ENCODE measurements at places on chromosomes 4 and X.
A peak's percentile ranks its signal among the peaks of the same experiment; 100 is the strongest.

DNA sequence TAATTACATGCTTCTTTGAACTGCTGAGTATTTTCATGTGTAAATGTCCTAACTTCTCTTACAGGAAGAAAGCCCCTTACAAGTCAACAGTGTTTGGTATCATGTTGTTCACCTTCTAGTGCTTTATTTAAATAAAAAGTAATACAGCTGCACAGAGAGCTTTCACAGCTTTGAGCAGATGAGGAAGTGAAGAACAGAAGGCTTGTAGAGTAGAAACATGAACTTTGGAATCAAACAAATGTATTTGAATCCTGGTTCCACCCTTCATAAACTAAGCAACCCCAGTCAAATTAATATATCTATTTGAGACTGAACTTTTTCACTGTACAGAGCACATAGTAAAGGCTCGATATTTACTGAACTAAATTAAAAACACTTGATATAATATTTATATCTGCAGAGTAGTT, 120.5 kb downstream of the CAMK2D start:
- no peak for DNase-seq

GRCh38 chr4:86508436-86508835, 85.7 kb upstream of the PTPN13 start:
- DNase-seq = peak; percentile 48

DNA sequence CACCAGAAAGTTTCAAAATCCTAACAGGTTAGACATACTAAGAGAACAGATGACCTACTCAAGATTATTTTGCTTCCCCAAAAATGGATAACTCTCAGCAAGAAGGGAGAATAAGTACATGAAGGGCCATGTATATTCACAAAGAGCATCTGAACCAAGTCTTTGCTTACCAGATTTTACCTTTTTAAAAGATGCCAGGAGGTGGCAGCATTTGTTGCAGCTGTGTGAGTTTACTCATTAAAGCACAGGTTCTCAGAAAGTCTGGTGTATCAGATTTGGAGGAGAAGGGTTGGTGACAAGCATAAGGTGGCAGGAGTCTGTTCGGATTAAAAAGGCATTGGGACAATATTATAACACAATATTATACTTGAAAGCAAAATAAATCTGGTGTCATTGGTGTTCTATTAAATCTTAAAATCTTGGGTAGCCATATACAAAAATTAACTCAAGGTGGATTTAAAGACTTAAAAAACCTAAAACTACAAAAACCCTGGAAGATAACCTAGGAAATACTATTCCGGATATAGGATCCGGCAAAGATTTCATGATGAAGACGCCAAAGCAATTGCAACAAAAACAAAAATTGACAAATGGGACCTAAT, 51.3 kb upstream of the NFKB1 start:
- DNase-seq = peak; percentile 55

GRCh38 chr4:56981795-56982201, 3.1 kb downstream of the POLR2B start:
- DNase-seq = no peak

DNA sequence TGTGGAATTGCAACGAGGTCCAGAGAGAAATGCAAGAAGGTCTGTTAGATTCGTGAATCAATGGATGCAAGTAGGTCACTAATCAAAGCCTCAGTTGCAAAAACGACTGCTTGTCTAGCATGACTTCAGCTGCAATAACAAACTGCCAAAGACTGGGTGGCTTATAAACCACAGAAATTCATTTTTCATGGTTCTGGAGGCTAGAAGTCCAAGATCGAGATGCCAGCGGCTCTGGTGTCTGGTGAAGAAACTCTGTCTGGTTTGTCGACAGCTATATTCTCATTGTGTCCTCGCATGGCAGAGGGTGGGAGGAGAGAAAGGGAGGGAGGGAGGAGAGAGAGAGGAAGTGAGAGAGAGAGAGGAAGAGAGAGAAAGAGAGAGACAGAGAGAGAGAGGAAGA, 114.7 kb downstream of the MXRA5 start:
- no peak for DNase-seq

- peak; percentile 52 for DNase-seq
These were observed 95.8 kb downstream of the SH3KBP1 start for GRCh38 chrX:19791562-19791961.

- DNase-seq = no peak
These were observed 12.8 kb upstream of the TMSB4X start for GRCh38 chrX:12962041-12962504.

DNA sequence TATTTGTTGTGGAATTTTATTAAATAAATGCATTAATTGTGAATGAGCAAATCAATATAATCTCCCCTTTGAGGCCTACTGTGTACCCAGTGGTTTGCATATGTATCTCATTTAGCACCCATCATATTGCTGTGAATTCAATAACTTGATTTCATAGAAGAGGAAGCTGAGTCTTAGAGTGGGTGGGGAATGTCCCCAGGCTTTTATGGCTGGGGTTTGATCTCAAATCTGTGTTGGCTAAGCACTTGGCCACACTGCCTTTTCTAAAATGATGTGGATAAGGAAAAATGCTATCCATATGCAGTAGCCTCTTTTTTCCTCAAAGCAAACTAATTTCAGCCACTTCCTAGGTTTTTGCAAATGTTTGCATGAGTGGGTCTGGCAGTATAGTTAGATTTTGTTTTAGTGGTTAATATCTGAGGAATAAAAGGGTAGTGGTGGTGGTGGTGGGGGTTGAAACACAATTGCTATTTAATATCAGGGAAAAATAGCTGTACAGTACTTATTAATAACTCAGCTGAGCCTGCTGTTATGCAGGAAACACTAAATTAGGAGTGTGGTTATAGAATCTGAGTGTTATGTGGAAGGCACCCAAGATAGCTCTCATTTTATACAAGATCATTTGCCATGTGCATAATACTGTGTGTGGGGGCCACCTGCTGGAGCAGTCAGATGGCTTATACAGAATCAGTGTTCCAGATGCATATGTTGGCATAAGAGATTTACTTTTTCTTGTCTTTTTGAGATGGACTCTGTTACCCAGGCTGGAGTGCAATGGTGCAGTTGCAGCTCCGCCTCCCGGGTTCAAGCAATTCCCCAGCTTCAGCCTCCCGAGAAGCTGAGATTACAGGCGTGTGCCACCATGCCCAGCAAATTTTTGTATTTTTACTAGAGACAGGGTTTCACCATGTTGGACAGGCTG, 108.0 kb downstream of the TMEM131L start:
- DNase-seq = peak; percentile 75

DNA sequence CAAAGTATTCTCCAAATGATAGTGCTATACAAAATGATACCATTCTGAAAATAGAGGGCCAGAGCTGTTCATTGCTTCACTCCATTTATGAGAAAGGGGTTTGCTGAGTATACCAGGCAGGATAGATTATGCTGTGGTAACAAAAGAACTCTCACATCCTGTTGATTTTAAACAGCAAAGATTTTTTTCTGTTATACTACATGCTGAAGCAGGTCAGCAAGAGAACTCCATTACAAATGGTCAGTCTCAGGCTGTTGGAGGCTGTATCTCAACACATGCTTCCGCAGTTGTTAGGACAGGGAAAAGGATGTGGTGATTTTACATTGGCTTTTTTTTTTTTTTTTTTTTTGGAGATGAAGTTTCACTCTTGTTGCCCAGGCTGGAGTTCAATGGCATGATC, 13.7 kb upstream of the KLHL5 start:
- no peak for DNase-seq

- no peak for DNase-seq
These were observed 206.1 kb downstream of the PPP3CA start for GRCh38 chr4:101141230-101141629.

DNA sequence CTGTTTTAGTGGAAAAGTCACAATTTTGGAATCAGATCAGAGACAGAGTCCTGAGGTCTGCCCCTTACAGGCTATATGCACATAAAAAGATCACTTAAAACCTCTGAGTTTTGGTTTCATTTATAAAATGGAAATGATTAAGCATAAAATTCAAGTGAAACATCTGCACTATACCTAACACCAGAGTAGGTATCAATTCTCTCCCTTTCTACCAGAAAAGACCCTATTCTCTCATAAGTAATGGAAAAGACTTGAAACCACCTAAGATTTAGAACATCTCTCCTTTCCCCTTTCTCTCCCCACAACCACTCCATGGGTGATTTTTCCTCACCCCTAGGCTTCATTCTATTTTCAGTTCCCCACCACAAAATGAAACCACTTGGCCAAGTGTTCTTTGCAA, 907 bp downstream of the LHFPL1 start:
- DNase-seq = no peak

DNA sequence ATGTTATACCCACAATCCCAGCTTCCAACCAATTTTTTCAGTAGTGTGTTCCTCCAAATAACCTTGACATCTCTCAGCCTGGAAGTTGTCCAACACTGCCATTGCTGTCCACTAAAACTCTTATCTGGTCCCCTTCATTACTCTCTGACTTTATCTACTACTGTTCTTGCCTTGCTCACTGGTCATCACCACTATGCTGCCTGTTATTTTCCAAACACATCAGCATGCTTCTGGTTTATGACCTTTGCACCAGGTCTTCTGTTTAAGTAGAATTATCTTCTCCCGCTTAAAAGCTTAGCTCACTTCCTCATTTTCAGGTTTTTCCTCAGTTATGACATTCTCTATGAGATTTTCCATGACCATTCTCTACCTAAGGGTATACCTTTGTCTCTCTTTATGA, 5.5 kb downstream of the ELMOD2 start:
- DNase-seq = no peak

DNA sequence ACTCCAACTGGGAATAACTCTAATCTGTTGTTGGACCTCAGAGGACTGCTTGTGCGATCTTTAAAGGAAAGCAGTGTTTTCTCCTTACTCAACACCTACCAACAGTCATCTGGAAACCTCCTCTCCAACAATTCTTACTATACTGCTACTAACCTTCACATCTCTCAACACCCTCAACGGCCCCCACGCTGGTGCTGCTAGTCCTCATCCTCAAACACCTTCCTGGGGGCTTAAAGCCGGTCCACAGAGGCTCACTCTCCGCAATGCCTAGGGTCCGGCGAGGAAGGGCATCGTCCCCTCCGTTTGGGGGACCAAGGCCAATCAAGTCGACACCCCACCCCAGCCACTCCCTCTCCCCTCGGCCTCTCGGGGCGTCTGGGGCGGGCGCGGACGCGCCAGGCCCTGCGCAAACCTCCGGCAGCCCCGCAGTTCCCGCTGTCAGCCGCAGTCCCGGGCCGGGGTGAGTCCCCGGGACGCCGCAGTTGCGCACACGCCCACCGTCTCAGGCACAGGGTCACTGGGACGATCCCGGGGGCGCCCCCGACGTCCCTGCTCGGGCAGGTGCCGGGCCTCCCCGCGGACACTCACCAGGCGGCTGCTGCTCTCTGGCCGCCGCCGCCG, 418 bp downstream of the TAB3 start:
- peak; percentile 2 for DNase-seq

GRCh38 chr4:77711469-77711868, 105.8 kb downstream of the CXCL13 start:
- DNase-seq = no peak

DNA sequence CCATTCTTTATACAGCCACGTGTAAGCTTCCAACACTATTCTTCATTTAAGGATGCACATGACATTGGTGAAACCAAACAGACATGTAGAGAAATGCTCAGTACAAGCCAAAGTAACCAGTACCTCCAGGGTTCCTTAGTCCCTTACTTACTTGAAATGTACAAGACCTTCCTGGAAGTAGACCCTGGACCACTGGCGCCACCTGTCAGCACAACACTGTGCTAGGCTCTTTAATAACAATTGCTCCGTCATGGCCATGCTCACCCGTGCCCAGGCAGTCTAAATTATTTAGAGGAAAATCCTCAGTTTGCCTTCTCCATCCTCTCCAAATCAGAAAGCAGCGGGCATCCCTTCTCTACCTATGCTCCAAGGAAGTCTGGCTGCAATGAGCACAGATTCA, 52.7 kb downstream of the ADGRA3 start:
- DNase-seq = no peak

- DNase-seq = no peak
These were observed 89.4 kb downstream of the ABLIM2 start for GRCh38 chr4:8069102-8069752.

GRCh38 chrX:15973299-15973698, 118.7 kb upstream of the AP1S2 start:
- peak; percentile 51 for DNase-seq

DNA sequence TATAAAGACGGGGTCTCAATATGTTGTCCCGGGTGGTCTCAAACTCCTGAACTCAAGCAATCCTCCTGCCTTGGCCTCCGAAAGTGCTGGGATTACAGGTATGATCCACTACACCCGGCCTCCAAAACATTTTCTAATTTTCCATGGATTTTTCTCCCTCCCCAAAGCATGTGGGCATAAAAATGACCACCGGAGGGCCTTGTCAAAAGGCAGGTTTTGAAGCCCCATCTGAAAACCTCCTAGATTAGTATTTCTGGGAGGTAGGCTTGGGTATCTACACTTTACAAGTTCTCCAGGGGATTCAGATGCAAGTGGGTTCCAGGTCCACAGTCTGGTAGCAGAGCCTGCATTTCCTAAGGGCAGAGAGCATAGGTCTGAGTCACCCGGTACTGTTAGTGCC, 1.4 kb upstream of the GPR173 start:
- no peak for DNase-seq

- no peak for DNase-seq
These were observed 391.8 kb upstream of the MAGEB16 start for GRCh38 chrX:35406386-35406785.

- no peak for DNase-seq
These were observed 107.1 kb downstream of the GPAT3 start for GRCh38 chr4:83643036-83643435.

DNA sequence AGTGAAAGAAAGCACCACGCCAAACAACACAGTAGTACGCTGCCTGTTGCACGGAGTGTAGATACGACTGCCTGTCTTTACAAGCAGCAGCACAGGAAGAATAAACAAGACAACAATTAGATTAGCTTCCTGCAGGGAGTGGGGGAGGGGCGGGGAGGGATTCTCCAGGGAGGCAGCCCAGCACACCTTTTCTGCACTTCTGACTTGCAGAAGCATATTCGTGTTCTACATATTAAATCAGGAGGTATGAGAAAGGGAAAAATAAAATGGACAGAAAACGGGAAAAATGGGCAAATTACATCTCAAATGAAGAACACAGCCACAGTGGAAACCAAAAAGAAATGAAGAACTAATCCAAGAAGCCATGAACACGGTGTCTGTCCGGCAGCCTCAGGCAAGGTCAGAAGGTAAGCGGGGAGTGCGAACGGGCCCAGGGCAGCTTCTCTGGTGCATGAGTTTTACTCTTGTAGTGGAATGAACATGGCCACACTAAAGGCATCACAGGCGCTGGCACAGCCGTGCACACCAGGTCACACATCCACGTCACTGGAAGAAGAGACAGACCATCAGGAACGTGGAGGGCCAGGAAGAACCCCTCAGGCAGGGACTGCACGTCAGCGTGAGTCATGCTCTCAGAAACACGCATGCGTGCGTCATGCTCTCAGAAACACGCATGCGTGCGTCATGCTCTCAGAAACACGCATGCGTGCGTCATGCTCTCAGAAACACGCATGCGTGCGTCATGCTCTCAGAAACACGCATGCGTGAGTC, 20.1 kb upstream of the ADRA2C start:
- no peak for DNase-seq

DNA sequence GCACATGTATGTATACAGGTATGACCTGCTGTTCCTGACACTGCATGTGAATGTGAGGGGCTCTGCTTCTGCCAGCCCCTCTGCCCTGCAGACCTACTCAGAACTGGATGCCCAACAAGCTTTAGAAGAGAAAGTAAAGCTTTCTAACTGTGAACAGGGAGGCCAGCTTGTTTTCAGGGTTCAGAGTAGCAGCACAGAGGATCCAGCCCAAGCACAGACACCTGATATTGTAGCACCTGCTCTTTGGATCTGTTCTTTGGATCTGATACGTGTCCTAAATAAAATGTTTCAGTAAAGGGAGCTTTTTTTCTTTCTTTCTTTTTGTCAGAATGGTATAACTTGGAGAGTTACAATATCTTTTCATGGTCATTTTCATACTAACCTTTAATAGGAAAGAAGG, 19.2 kb downstream of the DCUN1D4 start:
- no peak for DNase-seq

Data from AG08395 (cell line).